ENCODE measurements at places on chromosomes 4 and X. TPM values are rescaled to one million over a fixed set of nuclear protein-coding genes. Genes with fewer than 3 reads are reported as not detected.

DNA sequence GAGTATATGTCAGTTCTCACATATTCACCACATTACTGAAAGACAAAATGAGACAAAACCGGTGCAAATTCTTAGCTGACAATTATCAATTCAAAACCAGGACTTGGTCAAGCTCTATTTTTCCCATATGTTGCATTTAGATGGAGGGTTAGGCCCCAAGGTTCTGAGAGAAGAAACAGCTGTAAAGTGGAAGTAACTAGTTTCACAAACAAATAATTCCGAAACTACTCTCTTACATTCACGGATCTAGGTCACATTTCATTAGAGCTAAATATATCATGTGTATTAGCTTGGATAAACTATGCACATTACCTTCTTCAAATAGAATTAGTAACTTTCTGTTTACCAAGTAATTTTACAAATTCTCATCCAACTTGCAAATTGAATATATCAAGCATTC, 3.7 kb upstream of the GABRA2 start:
- no peak for DNase-seq

GRCh38 chr4:183388777-183389176, 55.7 kb upstream of the CDKN2AIP start:
- DNase-seq, result no peak

- DNase-seq, result no peak
These were observed 199.2 kb downstream of the APBB2 start for GRCh38 chr4:41015016-41015675.

DNA sequence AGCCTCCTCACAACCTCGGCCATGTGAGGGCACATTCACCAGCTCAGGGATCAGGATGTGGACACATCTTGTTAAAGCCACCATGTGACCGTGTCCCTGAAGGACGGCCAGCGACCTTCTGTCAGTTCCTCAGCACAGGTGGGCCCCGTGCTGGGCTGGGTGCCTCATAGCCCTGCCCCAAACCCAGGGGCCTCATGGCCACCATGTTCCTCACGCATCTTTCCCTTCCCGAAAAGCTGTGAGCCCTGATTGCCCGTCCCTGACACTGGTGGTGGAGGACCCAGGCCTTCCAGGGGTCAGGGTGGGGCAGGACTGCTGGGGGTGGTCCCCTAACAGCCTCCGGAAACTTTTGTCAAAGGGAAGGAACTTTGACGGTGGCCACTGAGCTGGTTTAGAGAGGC, 60.1 kb upstream of the ADRA2C start:
- no peak for DNase-seq

DNA sequence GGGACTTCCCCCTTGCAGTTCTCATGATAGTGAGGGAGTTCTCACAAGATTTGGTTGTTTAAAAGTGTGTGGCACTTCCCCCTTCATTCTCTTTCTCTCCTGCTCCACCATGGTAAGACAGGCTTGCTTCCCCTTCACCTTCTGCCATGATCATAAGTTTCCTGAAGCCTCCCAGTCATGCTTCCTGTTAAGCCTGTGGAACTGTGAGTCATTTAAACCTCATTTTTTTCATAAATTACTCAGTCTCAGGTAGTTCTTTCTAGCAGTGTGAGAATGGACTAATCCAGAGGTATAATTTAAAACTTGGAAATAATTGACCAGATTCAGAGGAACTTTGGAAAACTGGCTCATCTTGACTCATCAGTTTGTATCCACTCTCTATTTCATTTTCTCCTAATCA, 129.0 kb downstream of the TMEM47 start:
- peak; percentile 41 for DNase-seq

DNA sequence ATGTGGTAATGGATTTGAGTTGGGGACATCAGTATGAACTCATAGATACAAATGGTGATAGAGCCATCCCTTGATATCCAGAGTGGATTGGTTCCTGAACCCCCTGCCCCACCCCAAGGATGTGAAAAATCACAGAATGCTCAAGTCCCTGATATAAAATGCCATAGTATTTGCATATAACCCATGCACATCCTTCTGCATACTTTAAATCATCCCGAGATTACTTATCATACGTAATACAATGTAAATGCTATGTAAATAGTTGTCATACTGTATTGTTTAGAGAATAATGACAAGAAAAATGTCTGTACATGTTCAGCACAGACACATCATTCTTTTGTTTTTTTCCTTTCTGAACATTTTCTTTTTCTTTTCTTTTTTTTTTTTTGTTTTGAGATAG, 18.9 kb upstream of the SEPTIN11 start:
- no peak for DNase-seq

- DNase-seq, result no peak
These were observed 48.7 kb upstream of the SLC7A11 start for GRCh38 chr4:138290805-138291204.

GRCh38 chrX:153794897-153795816, 689 bp downstream of the SSR4 start:
- DNase-seq, result no peak

- no peak for DNase-seq
These were observed 8.8 kb downstream of the TMEM150C start for GRCh38 chr4:82553020-82553419.

GRCh38 chr4:40357738-40358137, 22.6 kb downstream of the CHRNA9 start:
- no peak for DNase-seq

Gene TRIM2
- total RNA-seq, result 38.2 TPM

Gene ZMYM3
- total RNA-seq, result 13.8 TPM

Gene ARAP2
- total RNA-seq, result 10.1 TPM

Gene ADAM29
- not detected for total RNA-seq
